ENCODE measurements at places on chromosomes 11 and 22.
A peak's percentile ranks its signal among the peaks of the same experiment; 100 is the strongest.

- no peak for DNase-seq
These were observed 808.4 kb upstream of the LUZP2 start for GRCh38 chr11:23688411-23688810.

DNA sequence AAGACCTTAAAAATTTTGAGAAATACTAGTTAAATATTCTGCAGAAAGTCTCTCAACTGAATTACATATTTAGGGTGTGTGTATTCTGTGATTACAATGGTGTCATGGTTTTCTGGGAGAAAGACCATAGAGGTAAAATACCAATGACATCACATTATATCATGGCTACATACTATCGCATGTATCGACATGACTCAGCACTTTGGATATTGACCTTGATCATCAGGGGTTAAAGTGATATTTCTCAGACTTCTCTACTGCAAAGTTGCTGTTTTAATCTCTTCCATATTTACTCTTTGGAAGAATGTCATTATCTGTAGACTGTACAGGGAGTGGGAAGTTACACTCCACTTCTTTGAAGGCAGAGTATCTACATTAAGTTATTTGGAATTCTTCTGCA, 1046.6 kb downstream of the FAM181B start:
- DNase-seq, result no peak

GRCh38 chr11:108221371-108221770, 1.1 kb downstream of the NPAT start:
- DNase-seq, result no peak

- DNase-seq, result no peak
These were observed 42.1 kb upstream of the ALX4 start for GRCh38 chr11:44351898-44352498.

DNA sequence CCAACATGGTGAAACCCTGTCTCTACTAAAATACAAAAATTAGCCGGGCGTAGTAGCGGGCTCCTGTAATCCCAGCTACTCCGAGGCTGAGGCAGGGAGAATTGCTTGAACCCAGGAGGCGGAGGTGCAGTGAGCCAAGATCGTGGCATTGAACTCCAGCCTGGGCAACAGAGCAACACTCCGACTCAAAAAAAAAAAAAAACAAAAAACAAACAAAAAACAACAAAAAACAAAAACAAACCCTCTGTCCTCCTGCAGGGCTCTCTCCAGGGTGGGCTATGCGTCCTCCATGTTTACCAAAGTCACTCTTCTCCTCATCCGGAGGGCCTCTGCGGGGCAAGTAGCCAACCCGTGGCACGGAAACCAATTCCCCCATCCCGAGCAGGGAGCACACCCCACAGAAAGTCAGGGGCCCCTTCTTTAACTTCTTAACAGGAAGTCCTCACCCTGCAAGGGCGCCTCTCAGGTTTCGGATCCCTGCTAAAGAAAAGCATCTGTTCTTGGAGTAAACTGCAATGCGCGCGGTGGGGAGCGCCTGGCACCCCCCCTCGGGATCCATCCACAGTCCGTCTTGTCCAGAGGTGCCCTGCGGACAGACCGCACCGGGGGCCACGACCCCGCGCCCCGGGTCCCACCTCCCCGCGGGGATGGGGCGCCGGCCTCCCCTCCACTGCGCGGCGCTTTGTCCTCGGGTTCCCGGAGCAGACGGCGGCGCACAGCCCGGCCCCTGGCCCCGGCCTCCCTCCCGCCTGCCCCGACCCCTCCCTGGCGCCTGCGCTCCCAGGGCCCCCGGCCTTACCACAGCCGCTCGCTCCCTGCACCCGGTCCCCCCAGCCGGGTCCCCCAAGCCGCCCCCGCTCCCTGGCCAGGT, 712 bp downstream of the CERK start:
- DNase-seq, result peak; percentile 25

GRCh38 chr11:103420593-103420992, 311.4 kb downstream of the DYNC2H1 start:
- no peak for DNase-seq

DNA sequence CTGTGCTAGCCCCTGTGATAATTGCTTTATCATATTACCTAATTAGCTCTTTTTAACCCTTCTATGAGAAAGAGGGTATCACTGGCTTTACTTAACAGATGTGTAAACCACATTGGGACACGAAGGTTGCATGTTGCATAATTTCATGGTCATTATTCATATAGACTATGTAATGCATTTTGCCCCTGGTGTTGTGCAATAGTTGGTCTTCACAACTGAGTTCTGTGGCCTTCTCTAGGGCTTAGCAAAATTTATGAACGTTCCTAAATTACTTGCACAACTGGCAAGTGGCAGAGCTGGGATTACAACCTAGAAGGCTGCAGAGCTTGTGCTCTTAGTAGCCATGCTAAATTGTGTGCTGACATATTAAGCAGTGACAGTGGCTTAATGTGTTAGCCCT, 34.6 kb upstream of the PDGFD start:
- no peak for DNase-seq

- DNase-seq, result no peak
These were observed 41.1 kb upstream of the TOP3B start for GRCh38 chr22:22023581-22024137.

DNA sequence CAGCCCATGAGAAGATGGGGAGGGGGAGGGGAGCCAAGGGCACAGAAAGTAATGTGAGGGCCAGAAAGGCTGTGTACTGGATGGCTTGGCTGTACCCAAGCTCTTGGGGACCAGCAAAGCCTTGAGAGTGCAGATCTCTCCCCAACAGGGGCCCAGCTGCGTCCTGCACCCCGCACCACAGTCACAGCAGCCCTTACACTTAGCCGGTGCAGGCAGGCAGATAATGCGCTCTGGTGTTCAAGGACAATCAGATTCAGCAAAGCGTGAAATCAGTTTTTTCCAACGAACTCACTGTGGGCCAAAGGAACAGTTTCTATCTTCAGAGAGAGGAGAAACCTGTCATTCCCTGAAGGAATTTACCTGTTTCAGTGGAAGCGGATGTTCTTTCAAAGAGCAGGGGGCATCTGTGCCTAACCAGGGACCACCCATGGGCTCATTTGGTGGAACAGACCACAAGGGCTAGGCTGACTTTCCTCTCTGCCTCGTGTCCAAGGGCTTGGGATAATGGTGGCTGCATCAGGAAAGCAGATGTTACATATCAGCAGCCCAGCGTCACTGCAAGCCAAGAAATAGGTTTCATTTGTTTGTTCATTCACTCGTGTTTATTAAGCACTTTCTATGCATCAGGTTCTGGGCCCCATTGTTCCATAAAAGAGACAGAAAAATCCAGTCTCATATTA, 81.2 kb upstream of the SPON1 start:
- no peak for DNase-seq

GRCh38 chr22:26610072-26610958, 7.5 kb downstream of the CRYBB1 start:
- DNase-seq, result no peak

DNA sequence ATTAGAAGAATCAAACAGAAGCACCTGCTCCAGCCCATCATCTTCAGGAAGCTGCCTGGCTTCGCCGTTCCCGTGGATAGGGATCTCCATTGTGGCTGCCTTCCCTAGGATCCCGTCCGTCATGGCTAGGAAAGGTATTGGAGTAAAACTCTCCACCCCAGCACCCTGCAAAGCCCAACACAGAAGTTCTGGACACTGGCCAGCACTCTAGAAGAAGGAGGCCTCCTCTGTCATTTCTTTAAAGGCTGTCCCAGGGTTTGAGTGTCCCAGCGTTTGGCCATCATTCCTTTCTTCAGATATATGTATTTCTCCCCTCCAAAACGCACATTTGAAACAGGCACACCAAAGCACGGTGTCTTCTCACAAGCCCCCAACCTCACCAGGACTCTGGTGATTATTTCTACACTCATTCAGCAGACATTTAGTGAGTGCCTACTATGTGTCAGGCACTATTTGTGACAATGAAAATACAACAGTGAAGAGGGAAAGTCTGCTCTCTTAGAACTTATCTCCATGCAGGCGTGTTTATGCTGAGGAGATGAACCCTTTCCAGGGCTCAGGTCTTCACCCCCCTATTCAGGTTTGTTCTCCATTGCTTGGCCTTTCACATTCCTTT, 724 bp downstream of the ARFIP2 start:
- DNase-seq, result no peak

- DNase-seq, result no peak
These were observed 19.2 kb downstream of the FAM168A start for GRCh38 chr11:73578592-73579185.

- no peak for DNase-seq
These were observed 38.2 kb upstream of the PARVG start for GRCh38 chr22:44142421-44143104.

GRCh38 chr11:117437041-117437790, 109.6 kb downstream of the CEP164 start:
- DNase-seq, result no peak

DNA sequence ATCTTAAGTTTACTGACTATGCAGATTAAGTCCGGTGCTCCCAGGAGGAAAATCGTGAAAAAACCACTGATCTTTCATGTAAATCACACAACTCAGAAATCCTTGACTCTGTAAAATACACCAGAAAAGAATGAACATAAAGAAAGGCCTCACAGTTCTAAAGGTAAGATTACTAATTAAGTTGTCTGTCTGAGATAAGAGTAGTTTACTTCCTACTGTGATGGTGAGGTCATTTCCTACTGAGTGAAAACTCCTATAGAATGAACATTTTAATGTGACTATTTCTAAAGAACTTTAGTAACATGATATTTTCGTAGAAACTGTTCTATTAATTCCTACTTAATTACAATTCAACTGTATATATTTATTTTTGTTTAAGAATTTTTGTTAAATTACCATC, 774.4 kb upstream of the CHORDC1 start:
- no peak for DNase-seq

GRCh38 chr22:48659404-48659996, 1168.2 kb downstream of the BRD1 start:
- no peak for DNase-seq

- DNase-seq, result no peak
These were observed 57.1 kb upstream of the PPP6R3 start for GRCh38 chr11:68403424-68403823.

- no peak for DNase-seq
These were observed 8.6 kb downstream of the GAL start for GRCh38 chr11:68692871-68693483.

DNA sequence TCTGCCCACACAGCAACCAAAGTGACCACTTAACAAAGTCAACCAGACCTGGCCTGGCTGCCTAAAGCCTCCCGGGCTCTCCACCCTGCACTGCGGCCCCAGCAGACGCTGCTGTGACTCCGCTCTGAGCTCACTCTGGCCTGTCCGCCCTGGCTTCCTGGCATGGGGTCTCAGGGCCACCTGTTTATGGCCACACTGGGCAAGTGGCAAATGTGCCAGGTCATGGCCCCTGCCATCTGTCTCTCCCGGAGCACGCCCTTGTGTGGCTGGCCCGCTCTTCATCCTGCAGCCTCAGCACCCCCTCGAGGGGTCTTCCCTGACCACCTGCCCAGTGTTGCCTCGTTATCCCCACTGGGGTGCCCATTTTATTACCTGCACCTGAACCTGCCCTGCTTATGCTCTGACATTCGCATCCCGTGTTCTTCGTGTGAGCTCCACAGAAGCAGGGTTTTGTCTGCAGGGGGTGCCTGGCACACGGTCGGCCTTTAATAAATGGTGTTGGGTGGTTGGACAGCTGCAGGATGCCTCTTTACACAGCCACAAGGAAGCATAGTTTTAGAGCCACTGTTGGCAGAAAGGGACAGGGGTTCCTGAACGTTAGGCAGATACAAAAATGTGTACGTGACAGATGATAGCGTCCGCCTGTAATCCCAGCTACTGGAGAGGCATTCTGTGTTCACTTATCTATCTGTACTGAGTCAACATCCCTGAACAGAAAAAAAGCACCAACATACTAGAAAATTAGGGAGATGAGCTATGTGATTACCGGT, 785.6 kb downstream of the TBC1D22A start:
- DNase-seq, result no peak

DNA sequence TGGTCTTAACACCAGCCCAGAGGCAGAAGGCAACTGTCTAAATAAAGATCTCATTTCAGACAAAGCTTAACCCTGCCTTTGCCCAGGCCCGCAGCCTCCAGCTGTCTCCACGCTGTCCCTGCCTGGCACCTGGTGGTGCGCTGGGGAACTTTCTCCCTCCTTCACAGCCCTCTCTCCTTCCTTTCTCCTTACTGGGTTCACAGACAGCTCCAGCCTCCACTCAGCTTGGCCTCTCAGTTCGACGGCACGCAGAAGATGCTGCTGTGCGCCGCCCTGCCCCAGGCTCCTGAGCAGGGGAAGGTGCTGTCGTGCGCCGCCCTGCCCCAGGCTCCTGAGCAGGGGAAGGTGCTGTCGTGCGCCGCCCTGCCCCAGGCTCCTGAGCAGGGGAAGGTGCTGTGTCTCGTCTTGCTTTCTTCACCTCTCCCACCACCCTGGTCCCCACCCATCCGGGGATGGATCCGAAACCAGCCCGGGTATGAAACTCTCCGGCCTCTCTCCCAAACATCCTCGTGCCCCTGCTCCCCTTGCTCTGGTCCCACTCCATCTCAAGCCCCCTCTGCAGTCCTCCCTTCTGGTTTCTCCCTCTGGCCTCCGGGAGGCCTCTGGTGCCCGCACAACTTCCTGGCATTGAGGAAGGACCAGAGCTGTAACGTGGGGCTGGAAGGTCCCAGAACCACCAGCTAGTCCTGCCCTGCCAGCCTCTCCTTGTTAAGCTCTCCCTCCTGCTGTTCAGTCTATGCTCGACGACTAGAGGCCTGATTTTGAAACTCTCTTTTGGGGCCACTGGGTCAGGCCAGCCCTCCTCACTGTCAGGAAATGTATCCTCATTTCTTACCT, 22.9 kb upstream of the JAM3 start:
- DNase-seq, result no peak
